ENCODE measurements at places on chromosomes 2 and 18.

GRCh38 chr2:127195140-127196074, 24.7 kb downstream of the CYP27C1 start:
- DNase-seq = no peak

- DNase-seq = no peak
These were observed 114.8 kb downstream of the SCG2 start for GRCh38 chr2:223487214-223487846.

- DNase-seq = peak; percentile 94
These were observed 43.4 kb upstream of the TNFRSF11A start for GRCh38 chr18:62281684-62282083.

GRCh38 chr2:155368934-155369333, 670.4 kb downstream of the KCNJ3 start:
- peak; percentile 20 for DNase-seq

DNA sequence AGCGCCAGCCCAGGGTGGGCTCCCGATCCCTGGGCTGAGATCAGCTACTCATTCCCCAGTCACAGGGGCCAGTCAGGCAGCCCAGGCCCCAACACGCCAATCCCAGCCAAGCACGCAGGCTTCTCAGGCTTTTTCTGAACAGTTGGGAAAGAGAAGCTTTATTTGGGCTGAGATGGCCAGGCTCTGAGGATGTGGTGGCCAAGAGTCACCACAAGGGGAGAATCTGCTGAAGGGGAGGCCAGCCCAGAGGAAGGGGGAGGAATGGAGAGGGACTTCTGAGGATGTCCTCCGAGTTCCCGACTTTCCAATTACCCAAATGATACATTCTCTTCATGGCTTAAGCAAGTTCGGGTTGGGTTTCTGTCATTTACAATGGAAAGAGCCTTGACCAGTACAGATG, 2.8 kb upstream of the DIPK1C start:
- peak; percentile 27 for DNase-seq

DNA sequence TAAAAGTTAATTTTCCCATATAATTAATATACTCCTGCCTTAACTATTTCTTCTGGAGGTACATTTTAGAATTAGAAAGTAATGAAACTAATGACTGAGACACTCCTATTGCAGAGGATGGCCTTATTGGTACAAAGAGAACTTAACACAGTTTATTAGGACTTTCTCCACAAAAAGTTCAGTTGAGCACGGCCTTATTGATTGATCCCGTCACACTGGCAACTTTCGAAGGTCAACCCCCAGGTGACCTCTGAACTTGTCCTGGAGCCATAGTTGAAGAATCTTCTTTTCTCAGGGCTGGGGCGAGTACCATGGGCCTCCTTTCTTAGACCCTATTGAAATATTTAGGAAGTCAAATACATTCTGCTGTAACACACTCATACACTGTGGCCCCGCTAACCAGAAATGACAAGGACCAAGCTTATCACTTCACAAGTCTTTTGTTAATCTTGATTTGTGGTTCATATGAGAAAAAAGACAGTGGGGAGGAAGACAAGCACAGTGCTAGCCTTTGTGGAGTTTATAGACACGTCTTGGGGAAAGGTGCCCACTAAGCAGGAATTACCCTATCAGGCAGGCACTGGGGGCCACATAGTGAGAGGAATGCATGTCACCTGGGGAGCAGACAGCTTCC, 11.2 kb downstream of the SPP2 start:
- no peak for DNase-seq

DNA sequence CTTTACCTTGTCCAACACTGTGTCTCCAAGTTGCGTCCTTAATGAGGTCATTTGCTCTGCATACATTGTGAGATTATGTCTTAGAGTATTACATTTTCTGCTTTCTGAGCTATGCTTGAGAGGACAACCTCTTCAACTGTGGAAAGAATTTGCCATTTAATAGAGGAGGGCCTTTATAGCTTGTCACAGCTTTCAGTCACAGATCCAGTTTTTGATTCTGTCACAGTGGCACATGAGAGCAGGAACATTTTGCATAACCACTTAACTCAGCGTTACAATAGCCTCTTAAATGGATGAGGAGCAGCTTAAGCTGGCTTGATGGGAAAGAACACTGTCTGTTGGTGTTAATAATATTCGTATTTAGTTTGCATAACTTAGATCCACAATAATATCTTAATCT, 63.0 kb downstream of the RHBDD1 start:
- DNase-seq = no peak
